Activated CD4-positive, alpha-beta T cell treated with anti-CD3 and anti-CD28 coated beads for 36 hours (primary cell): ENCODE measurements at places on chromosomes 6 and 20. TPM values are rescaled to one million over a fixed set of nuclear protein-coding genes. Genes with fewer than 3 reads are reported as not detected.

GRCh38 chr20:57483287-57484050 is 41.5 kb downstream of the CTCFL start:
- H3K4me3 ChIP-seq: no peak overlapping the region
- H3K36me3 ChIP-seq: no peaks in the 10 kb centered on the region
- no peak for DNase-seq
- peaks cover 12% of the 10 kb centered on the region for H3K4me1 ChIP-seq
- peaks cover 2% of the 10 kb centered on the region for H3K27me3 ChIP-seq

The AVP gene
- not detected for total RNA-seq

The RBBP8NL gene
- total RNA-seq: not detected

DNA sequence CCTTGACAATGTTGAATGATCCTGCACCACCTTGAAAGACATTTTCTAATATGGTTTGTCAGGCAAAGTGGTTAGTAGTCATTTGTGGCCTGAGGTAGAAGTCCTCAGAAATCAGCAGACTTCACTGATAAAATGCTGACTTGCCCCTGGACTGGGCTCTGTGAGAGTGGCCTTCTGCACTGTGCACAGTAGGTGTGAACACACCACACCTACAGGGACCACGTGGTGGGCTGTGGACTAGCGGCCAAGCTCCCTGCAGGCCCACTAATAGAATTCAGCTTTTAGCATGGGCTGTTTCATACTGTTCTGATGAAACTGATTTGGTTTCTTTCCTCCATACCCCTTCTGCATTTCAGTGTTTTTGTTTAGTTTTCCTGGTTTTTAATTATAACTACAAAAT is 7.3 kb downstream of the BPHL start:
- peaks cover 10% of the 10 kb centered on the region for H3K4me1 ChIP-seq
- H3K36me3 ChIP-seq: peaks cover 13% of the 10 kb centered on the region
- H3K4me3 ChIP-seq: no peak overlapping the region
- no peaks in the 10 kb centered on the region for H3K27me3 ChIP-seq
- no peak for DNase-seq

DNA sequence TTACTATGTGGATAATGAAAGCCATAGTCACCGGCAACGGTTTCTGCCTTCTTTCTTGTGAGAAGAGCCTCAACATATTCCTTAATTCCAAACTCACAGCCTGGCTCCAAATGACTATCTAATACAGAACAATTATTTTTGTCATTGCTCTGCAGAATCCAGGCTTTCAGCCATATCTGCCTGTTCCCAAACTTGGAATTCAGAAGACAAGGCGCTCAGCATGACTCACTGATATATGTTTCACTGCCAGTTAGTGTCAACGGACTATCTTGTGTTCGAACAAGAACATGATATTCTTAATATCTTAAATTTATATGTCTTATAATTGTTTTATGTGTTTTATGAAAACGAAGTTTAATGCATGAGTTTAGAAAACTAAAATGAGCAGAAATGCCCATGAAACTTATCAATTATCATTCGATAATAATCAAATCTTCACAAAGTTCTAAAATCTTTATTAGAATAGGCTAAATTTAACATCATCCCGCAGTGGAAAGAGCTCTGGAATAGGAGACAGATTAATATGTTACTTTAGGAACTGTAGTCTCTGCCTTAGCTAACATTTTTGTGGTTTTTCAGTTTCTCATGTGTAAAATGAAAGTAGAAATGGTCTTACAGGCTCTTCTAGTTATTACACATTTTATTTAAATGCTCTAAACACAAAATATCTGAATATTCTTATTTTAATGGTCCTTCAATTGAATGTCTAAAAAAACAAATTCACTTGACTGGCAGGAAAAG is 669.3 kb upstream of the GJE1 start:
- H3K4me3 ChIP-seq: no peak overlapping the region
- no peak for DNase-seq
- H3K4me1 ChIP-seq: peaks cover 12% of the 10 kb centered on the region
- no peaks in the 10 kb centered on the region for H3K36me3 ChIP-seq

DNA sequence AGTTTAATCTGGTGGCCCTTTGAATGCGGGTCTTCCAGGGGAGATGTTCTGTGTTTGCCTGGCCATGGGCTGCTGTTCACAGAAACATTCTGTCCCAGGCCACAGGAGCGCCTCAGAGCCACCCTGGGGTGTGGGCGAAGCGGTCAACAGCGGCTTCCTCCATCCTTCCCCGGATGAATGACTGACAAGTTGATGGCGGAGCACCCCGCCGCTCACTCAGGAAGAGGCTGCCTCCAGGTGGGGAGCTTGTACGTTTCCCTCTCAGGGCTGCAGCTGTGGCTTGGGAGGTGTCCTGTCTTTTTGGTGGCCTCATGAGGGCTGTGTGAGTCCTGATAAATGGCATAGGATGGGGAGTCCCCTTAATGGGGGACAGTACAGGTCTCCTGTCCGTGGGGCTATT is 178.4 kb downstream of the NRN1 start:
- H3K27me3 ChIP-seq: no peaks in the 10 kb centered on the region
- no peak for DNase-seq
- H3K36me3 ChIP-seq: no peaks in the 10 kb centered on the region

DNA sequence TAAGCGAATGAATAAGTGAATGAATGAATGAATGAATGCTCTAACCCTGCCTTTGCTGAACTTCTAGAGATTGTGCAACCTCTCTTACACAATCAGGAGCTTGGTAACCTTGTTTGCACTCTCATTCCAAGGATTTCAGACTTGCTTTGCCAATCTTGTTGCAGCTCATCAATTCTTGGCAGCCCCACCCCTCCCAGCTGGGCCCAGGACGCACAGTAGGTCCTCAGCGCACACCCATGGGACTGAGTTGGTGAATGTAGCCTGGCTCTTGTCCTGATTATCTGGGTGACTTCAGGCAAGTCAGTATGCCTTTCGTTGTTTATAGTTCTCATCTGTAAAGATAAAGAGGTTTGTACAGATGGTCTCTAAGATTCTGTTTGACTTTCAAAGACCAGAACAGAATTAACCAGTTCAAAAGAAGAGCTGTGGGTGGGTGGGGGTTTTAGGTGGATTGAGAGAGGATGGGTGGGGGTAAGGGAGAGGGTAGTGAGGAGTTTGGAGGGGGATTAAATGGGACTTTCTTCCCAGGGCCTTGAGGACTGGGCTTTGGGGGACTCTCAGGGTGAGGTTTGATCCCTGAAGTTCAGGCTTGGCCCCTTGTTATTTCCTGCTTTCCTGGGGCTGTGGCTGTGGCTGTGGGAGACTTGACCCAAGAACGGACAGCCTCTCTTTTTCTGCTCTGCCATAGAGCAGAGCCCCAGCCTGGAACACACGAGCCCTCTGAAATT is 33.2 kb downstream of the VEGFA start:
- H3K4me1 ChIP-seq: peaks cover 5% of the 10 kb centered on the region
- no peak for DNase-seq
- no peaks in the 10 kb centered on the region for H3K27me3 ChIP-seq
- no peak overlapping the region for H3K4me3 ChIP-seq
- no peaks in the 10 kb centered on the region for H3K36me3 ChIP-seq
- H3K27ac ChIP-seq: no peak overlapping the region

DNA sequence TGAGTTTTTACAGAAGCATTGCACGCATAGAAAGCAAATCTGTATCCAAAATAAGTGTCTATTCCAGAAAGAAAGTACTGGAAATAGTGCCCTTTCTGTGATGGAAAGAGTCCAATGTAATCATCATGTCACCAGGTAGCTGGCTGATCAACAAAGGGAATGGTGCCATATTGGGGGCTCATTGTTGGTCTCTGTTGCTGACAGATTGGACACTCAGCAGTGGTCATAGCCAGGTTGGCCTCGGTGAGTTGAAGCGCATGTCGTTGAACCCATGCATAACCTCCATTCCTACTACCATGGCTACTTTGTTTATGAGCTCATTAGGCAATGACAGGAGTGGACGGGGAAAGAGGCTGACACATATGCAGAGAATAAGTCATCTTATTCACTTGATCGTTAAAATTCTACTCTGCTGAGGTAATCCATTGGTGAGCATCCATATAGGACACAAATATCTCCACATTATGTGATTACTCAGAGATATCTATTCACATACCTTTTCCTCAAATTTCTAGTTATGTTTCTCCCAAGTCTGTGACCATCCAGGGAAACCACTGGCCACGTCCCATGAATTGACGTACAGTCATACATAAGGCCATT is 560.5 kb downstream of the HAO1 start:
- H3K4me1 ChIP-seq: no peaks in the 10 kb centered on the region
- no peaks in the 10 kb centered on the region for H3K36me3 ChIP-seq
- no peak for DNase-seq
- H3K27ac ChIP-seq: no peak overlapping the region
- H3K27me3 ChIP-seq: no peaks in the 10 kb centered on the region

- no peak for DNase-seq
- no peaks in the 10 kb centered on the region for H3K36me3 ChIP-seq
- H3K27ac ChIP-seq: no peak overlapping the region
- peaks cover 4% of the 10 kb centered on the region for H3K4me1 ChIP-seq
These were observed 59.4 kb downstream of the UBE2V1 start for GRCh38 chr20:50053362-50054230.

DNA sequence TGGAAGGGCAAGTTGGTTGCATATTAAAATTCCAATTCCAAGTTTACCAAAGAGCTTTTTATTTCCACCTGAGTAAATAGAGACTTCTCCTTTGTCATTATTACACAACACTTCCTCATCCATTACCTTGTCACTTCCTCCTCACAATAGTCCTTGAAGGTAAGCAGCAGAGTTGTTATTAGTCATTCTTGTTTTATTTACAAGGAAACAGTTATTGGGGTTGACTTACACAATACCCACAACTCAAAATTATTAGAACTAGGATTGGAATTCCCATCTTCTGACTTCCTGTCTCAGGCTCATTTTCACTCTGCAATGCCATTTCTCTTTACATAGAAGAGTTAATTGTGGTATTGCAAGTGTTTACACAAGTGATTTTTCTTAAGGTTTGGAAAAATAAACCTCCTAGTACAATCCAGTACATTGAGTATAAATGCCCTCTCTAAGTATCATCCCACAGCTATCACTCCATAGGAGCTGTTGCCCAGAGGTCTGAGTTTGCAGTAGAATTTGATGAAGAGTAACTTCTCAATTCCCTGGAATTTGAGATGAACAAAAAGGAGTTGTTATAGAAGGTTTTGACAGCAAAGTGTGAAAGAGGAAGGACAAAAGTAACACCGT is 28.9 kb upstream of the MTRF1L start:
- H3K36me3 ChIP-seq: no peaks in the 10 kb centered on the region
- no peaks in the 10 kb centered on the region for H3K4me1 ChIP-seq
- peaks cover 20% of the 10 kb centered on the region for H3K27me3 ChIP-seq
- no peak for DNase-seq
- no peak overlapping the region for H3K27ac ChIP-seq

The OVOL2 gene
- total RNA-seq: not detected

- no peaks in the 10 kb centered on the region for H3K36me3 ChIP-seq
- H3K27me3 ChIP-seq: no peaks in the 10 kb centered on the region
- DNase-seq: no peak
- no peak overlapping the region for H3K27ac ChIP-seq
These were observed 97.6 kb upstream of the ZNF217 start for GRCh38 chr20:53691060-53691810.

DNA sequence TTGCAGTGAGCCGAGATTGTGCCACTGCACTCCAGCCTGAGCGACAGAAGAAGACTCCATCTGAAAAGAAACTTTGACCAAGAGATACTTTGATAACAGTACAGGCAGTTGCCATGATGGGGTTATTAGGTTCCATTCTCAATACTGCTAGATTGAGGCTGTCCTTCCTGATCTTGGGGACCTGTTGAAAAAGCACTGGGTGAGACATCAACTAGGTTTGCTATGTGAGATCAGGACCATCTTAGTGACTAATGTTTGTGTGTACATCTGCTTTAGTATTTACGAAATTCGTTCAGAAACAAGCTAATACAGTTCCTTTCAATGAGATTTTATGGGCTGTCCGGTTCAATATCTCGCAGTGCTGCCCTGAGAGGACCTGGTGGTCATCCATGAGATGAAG is 2.6 kb downstream of the DSE start:
- peaks cover 7% of the 10 kb centered on the region for H3K4me1 ChIP-seq
- peaks cover 21% of the 10 kb centered on the region for H3K27me3 ChIP-seq
- no peaks in the 10 kb centered on the region for H3K36me3 ChIP-seq
- no peak for DNase-seq

DNA sequence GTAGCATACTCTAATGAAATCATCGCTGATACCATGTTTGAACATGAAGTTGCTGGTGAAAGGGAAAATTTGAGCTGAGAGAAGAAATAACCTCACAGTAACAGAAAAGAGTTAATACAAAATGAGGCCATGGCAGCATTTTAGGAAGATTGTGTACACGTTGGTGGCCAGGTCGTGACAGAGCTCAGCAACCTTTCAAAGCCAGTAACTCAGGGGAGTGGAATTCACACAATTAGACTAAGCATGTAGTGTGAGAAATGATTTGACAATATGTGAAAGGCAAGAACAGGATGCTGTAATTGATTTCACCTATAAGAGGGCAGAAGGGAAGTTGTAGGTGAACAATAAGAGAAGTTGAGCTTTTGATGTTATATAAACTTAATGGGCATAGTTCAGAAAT is 246.3 kb downstream of the OGFRL1 start:
- no peaks in the 10 kb centered on the region for H3K36me3 ChIP-seq
- H3K4me1 ChIP-seq: no peaks in the 10 kb centered on the region
- no peak overlapping the region for H3K27ac ChIP-seq
- no peak overlapping the region for H3K4me3 ChIP-seq
- no peaks in the 10 kb centered on the region for H3K27me3 ChIP-seq

DNA sequence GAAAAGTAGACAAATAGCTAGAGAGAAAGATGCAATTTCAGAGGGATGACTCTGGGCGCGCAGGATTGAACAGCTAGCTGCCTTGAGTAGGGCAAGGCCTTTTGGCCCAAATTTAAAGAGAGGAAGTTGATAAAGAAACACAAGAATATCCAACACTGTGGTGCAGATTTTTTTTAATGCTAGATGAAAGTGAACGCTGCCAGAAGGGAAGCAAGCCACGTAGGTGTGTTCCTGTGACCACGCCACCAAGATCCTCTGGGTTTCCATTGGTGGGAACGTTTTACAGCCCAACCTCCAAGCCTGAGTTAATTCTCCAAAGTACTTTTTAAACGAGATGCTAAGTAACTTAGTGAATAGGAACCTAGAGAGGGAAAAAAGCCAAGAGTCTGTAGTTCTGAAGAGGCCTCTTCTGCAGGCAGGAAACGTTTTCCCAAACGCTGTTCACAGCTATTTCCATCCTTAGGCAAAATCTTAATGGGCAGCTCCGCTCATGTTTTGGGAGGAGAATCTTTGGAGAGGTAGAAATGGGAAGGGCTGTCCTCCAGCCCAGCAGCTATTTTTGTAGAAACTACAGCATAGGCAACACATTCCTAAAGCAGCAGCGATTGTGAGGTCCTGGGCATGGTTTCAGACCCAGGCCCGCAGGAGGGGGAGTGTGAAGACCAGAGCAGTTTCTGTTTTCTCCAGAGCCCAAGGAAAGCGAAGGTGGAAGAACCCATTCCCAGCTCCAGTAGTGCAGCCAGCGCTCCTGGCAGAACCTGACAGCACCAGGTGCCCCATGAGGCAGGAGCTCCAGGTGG is 8.2 kb downstream of the LY86 start:
- H3K36me3 ChIP-seq: peaks cover 3% of the 10 kb centered on the region
- DNase-seq: no peak
- H3K27ac ChIP-seq: no peak overlapping the region
- H3K4me1 ChIP-seq: peaks cover 43% of the 10 kb centered on the region

The DCDC2 gene
- total RNA-seq: 0.23 TPM

The ARMC12 gene
- total RNA-seq: 3.0 TPM
